CD4-positive, alpha-beta T cell treated with Interleukin-21 for 1 hour (primary cell): ENCODE measurements at places on chromosomes 5 and 9.

GRCh38 chr5:9924614-9925013 is 294.5 kb upstream of the TAS2R1 start:
- no peak for DNase-seq

DNA sequence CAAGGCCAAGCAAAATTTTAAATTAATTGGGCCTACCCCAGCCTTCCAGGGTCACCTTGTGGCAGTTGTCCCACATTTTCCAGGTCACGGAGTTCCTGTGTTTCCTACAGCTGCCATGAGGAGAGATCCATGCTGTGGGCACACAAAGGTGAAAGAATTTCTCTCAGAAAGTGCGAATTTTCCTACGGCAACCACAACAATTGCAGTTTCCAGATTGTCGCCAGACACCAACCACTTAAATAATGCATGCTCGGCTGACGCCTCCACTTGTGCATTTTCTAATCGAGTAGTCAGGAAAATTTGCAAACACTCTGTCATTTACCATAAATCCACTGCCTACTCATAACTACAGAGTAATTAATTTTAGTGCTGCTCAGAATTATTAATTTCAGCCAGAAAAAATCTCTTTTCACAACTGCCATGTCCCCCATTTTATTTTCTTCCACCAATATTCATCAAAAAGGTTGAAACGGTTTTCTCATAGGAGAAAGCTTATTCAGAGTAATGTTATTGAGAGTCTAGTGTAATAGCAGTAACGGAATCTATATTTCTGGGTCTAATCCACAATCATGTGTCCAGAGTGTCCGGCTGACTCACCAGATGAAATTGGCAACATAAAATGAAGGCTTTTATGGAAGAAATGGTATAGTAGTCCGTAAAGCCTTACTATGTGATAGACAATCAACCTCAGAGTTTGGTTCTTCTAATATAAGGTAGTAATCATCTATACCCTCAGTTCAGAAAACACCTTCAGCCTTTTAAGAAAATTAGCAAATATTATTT is 389.8 kb downstream of the NR2F1-AS1 start:
- DNase-seq, result no peak

DNA sequence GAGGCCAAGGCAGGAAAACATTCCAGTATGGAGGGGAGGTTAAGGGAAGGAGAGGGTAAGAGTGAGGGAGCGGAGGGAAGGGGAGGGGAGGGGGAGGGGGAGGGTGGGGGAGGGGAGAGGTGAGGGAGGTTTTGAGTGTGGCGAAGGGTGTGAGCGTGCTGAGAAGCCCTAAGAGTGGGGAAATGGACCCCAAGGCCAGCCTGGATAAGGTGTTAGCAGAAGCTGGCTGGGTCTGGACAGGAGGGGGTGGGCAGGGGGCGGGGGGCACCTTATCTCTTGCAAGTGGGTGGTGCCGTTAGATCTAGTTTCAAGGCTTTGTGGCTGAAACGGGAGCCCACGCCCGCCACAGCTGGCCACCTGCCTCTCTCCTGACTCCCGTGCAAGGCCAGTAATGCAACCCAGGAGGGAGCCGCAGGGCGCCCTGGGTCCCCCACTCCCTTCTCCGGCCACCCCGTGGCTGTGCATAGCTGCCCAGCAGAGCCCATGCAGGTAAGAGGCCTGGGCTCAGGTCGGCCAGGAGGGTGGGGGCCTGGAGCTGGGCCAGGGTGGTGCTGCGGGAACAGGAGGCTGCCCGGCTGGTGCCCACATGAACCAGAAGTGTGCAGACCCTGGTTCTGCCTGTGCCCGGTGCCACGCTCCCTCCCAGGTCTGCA is 677 bp downstream of the RNF224 start:
- DNase-seq, result no peak

GRCh38 chr9:110954822-110955291 is 83.4 kb downstream of the LPAR1 start:
- no peak for DNase-seq

DNA sequence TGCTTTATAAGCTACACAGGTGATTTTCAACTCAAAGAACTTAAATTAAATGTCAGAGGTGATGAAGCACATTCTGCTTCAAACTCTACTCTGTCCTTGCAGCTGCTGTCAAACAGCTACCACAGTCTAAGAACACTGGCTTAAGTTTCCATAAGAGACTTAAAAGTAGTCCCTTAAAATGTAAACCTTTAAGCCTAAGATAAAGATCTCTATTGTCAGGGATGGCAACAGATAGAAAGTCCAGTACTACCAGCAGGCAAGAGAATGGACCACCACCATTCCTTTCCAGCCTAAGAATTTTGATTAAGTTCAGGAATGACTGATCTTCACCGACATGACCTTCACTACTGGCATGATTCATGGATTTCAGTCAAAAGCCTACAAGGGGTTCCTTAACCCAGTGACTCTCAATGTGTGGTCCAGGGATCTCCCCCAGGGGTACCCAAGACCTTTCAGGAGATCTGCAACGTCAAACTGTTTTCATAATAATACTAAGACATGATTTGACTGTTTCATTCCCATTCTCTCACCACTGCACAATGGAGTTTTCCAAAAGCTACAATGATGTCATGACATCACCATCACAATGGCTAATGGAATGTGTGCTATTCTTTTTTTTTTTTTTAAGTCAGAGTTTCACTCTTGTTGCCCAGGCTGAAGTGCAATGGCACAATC is 41.1 kb upstream of the PLPP6 start:
- DNase-seq, result no peak

- DNase-seq, result peak; percentile 28
Measured at GRCh38 chr5:159208514-159209437, 577 bp downstream of the RNF145 start.

GRCh38 chr5:72478276-72478675 is 28.9 kb downstream of the ZNF366 start:
- no peak for DNase-seq

DNA sequence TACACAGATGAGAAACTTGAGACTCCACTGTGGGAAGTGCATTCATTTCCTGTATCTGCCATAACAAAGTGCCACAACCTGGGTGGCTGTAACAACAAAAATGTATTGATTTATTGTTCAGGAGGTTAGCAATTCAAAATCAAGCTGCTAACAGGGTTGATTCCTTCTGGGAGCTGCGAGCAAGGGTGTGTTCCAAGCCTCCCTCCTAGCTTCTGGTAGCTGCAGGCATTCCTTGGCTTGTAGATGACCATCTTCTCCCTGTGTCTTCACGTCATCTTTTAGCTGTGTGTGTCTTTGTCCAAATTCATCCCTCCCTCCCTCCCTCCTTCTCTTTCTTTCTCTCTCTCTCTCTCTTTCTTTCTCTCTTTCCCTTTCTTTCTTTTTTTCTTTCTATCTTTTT is 258.1 kb downstream of the MSX2 start:
- DNase-seq, result no peak

GRCh38 chr5:33403187-33403586 is 37.6 kb upstream of the TARS1 start:
- DNase-seq, result no peak
